ENCODE measurements at places on chromosomes 2 and 18.
A peak's percentile ranks its signal among the peaks of the same experiment; 100 is the strongest.

- no peak overlapping the region for H3K4me3 ChIP-seq
- H3K4me1 ChIP-seq: peaks cover 9% of the 10 kb centered on the region
- H3K27me3 ChIP-seq: peaks cover 3% of the 10 kb centered on the region
- no peak for DNase-seq
Measured at GRCh38 chr2:119696005-119696404, 17.0 kb downstream of the TMEM177 start.

- H3K27me3 ChIP-seq: no peaks in the 10 kb centered on the region
- no peaks in the 10 kb centered on the region for H3K4me1 ChIP-seq
- DNase-seq: no peak
- H3K27ac ChIP-seq: no peak overlapping the region
Measured at GRCh38 chr2:119071476-119071875, 87.1 kb downstream of the C1QL2 start.

GRCh38 chr2:88680916-88681315 is 10.6 kb upstream of the RPIA start:
- H3K27ac ChIP-seq: no peak overlapping the region
- no peaks in the 10 kb centered on the region for H3K27me3 ChIP-seq
- no peaks in the 10 kb centered on the region for H3K36me3 ChIP-seq
- DNase-seq: no peak
- H3K4me3 ChIP-seq: no peak overlapping the region
- H3K4me1 ChIP-seq: no peaks in the 10 kb centered on the region

GRCh38 chr2:217110550-217110949 is 250.7 kb upstream of the TNP1 start:
- no peaks in the 10 kb centered on the region for H3K27me3 ChIP-seq
- no peak for DNase-seq
- H3K27ac ChIP-seq: no peak overlapping the region
- no peaks in the 10 kb centered on the region for H3K36me3 ChIP-seq
- H3K4me1 ChIP-seq: no peaks in the 10 kb centered on the region

DNA sequence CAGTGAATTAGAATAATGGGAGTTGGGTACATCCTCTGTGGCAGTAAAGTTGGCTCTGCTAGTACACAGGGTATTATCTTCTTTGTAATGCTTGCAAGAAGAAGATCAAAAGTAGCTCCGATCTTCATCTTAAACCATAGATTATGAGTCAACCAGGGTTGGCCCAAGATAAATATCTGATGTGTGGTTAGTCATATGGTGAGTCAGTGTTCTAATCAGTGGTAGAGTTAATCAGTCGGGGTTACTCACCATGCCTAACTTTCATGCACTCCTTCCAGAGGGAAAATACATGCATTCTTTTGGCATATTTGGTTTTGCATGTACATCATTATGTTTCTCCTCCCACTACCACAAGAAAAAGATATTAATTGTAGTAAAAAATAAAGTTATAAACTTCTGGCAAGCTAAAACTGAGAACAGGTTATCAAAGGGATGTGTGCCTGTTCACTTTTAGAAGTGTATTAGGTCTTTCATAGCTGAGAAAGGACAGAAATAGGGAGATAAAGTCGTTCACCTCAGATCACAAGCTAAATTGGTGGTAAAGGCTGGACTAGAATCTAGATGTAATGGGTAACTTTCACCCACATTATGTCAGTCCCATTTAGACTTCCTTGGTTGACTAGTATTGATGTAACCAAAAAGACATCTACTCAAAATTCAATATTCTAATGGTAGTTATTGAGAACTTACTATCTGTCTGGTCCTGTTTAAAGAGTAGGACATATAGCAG is 684.4 kb downstream of the IRS1 start:
- peak; percentile 99 for DNase-seq
- H3K4me3 ChIP-seq: no peak overlapping the region
- no peaks in the 10 kb centered on the region for H3K36me3 ChIP-seq
- H3K4me1 ChIP-seq: peaks cover 22% of the 10 kb centered on the region

DNA sequence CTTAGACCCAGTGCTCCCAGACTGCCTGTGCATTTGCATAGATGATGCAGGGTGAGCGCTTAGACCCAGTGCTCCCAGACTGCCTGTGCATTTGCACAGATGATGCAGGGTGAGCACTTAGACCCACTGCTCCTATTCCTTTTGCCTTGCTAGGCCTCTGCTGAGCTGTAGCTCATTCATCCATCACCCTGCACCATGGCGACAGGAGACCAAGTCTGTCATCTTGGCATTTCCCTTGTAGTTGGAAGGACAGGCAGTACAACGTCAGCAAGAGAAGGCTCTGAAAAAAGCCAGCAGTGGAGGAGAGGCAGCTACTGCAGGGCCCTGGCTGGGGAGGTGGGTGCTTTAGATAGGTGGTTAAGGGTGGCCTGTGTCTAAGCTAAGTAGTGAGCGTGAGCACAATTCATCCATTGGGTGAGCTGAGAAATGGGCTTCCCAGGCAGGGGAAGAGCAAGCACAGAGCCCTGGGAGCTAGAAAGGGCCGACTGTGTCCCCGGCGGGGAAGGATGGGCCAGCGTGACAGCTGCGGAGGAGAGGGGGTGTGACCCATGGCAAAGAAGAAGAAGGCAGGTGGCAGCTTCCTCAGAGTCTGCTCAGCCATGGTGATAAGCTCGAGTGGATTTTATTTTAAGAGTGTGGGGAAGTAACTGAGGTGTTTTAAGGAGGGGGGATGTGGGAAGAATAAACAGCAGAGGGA is 108.8 kb downstream of the LPIN1 start:
- H3K4me3 ChIP-seq: no peak overlapping the region
- DNase-seq: no peak
- H3K27ac ChIP-seq: no peak overlapping the region
- H3K27me3 ChIP-seq: no peaks in the 10 kb centered on the region
- H3K36me3 ChIP-seq: no peaks in the 10 kb centered on the region

- peaks cover 4% of the 10 kb centered on the region for H3K36me3 ChIP-seq
- DNase-seq: no peak
- peaks cover 11% of the 10 kb centered on the region for H3K4me1 ChIP-seq
- H3K4me3 ChIP-seq: no peak overlapping the region
- no peak overlapping the region for H3K27ac ChIP-seq
Measured at GRCh38 chr2:240450532-240451107, 15.2 kb downstream of the GPC1 start.

- no peak for DNase-seq
- peaks cover 73% of the 10 kb centered on the region for H3K27me3 ChIP-seq
- peaks cover 3% of the 10 kb centered on the region for H3K4me1 ChIP-seq
- H3K4me3 ChIP-seq: peak within 1 kb of the TSS; percentile 17
- no peaks in the 10 kb centered on the region for H3K36me3 ChIP-seq
Measured at GRCh38 chr2:181680055-181680936, at the start of gene NEUROD1. TSS of gene NEUROD1 (minus strand) at chr2:181680517. CDS start at chr2:181678860, 1,657 bp downstream.

DNA sequence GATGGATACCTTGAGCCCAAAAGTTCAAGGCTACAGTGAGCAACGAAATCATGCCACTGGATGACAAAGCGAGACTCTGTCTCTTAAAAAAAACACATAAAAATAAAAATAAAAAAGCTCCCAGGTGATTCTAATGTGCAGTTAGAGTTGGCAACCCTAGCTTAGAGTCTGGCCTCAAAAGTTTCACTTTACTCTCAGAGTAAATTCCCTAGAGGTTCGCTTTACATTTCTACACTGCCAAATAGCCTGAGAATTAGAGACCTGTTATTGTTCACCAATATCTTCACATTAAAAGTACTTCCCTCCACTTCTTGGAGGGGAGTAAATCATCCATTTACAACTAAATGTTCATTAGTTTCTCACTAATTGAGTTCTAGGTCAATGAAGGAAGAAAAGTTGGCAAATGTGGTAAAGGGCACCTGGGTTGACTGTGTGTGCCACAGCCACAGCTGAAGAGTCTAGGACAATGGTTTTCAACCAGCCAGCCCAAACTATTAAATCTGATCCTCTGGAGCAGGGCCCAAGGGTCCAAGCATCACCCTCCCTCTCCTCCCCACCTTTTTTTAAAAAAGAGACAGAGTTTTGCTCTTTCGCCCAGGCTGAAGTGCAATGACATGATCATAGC is 15.2 kb upstream of the TMEM37 start:
- H3K4me3 ChIP-seq: no peak overlapping the region
- no peak overlapping the region for H3K27ac ChIP-seq
- no peaks in the 10 kb centered on the region for H3K36me3 ChIP-seq
- no peak for DNase-seq
- peaks cover 2% of the 10 kb centered on the region for H3K27me3 ChIP-seq

- H3K36me3 ChIP-seq: no peaks in the 10 kb centered on the region
- H3K4me1 ChIP-seq: peaks cover 9% of the 10 kb centered on the region
- DNase-seq: no peak
- H3K27me3 ChIP-seq: no peaks in the 10 kb centered on the region
- no peak overlapping the region for H3K4me3 ChIP-seq
- no peak overlapping the region for H3K27ac ChIP-seq
Measured at GRCh38 chr2:9695941-9696340, 65.1 kb upstream of the YWHAQ start.

- H3K4me1 ChIP-seq: peaks cover 5% of the 10 kb centered on the region
- H3K27me3 ChIP-seq: no peaks in the 10 kb centered on the region
- H3K27ac ChIP-seq: peak overlapping the region; percentile 50
- no peak overlapping the region for H3K4me3 ChIP-seq
- DNase-seq: no peak
- peaks cover 6% of the 10 kb centered on the region for H3K36me3 ChIP-seq
Measured at GRCh38 chr2:231170055-231170454, 28.4 kb upstream of the ARMC9 start.

GRCh38 chr2:191078165-191078867 is 64.3 kb upstream of the STAT1 start:
- no peaks in the 10 kb centered on the region for H3K27me3 ChIP-seq
- no peak overlapping the region for H3K27ac ChIP-seq
- no peak for DNase-seq
- no peaks in the 10 kb centered on the region for H3K36me3 ChIP-seq
- peak overlapping the region; percentile 24 for H3K4me3 ChIP-seq

DNA sequence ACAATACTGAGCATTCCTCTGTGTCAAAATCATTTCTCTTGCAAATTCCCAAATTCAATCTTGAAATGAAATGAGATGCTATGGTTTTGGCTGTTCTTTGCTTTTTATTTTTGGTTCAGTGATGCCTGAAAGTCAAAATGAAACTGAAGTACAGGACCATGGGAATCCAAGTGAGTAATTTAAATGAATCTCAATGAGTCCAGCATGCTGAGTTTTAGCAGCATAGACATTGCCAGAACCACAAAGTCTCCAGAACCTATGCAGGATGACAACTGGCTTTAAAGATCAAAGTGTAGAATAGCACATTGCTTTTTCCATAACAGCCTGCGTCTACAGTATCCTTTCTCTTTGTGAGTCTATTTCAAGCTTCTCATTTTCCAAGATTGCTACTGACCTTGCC is 1050.7 kb upstream of the PIK3C3 start:
- H3K4me3 ChIP-seq: no peak overlapping the region
- H3K27ac ChIP-seq: no peak overlapping the region
- no peaks in the 10 kb centered on the region for H3K27me3 ChIP-seq
- H3K4me1 ChIP-seq: no peaks in the 10 kb centered on the region

- no peak overlapping the region for H3K27ac ChIP-seq
- H3K4me1 ChIP-seq: no peaks in the 10 kb centered on the region
- no peak overlapping the region for H3K4me3 ChIP-seq
- DNase-seq: peak; percentile 57
- no peaks in the 10 kb centered on the region for H3K27me3 ChIP-seq
Measured at GRCh38 chr2:53058526-53058925, 709.1 kb upstream of the CHAC2 start.

GRCh38 chr2:584863-585823 is 92.1 kb downstream of the TMEM18 start:
- no peaks in the 10 kb centered on the region for H3K27me3 ChIP-seq
- no peak for DNase-seq
- no peak overlapping the region for H3K4me3 ChIP-seq
- no peak overlapping the region for H3K27ac ChIP-seq

DNA sequence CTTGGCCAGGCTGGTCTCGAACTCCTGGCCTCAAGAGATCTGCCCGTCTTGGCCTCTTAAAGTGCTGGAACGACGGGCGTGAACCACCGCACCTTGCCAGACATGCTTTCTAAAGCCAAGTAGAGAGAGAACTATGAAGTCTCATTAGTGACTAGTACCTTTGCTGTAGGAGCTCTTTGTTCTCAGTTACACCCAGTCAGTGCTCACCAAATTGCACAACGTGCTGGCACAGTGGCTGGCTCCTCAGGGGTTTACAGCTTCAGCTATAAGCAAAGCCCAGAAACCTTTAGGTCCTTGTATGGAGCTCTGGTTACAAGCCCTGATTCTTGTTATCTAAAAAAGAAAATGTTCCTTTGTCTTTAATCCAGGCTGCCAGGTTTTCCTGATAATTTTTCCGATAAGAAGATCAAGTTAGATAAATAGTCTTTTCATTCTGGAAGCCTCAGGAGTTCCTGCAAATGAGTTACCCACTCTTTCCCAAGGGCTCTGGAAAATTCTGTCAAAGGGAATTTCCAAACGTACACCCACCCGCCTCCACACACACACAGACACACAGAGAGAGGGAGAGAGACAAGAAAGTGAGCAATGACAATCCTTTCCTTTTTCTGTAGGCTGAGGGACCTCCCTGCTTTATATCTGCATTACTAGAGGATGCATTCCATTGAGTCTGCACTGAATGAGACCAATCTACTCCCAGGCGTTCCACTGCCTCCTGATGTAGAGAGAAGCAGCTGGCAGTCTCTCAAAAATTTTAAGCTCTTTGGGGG is 100.2 kb upstream of the CSRNP3 start:
- no peaks in the 10 kb centered on the region for H3K4me1 ChIP-seq
- no peak overlapping the region for H3K4me3 ChIP-seq
- H3K27me3 ChIP-seq: no peaks in the 10 kb centered on the region
- no peaks in the 10 kb centered on the region for H3K36me3 ChIP-seq

GRCh38 chr2:85259101-85259590 is 68.6 kb downstream of the TGOLN2 start:
- H3K4me1 ChIP-seq: peaks cover 20% of the 10 kb centered on the region
- H3K36me3 ChIP-seq: no peaks in the 10 kb centered on the region
- H3K27ac ChIP-seq: no peak overlapping the region
- no peaks in the 10 kb centered on the region for H3K27me3 ChIP-seq

DNA sequence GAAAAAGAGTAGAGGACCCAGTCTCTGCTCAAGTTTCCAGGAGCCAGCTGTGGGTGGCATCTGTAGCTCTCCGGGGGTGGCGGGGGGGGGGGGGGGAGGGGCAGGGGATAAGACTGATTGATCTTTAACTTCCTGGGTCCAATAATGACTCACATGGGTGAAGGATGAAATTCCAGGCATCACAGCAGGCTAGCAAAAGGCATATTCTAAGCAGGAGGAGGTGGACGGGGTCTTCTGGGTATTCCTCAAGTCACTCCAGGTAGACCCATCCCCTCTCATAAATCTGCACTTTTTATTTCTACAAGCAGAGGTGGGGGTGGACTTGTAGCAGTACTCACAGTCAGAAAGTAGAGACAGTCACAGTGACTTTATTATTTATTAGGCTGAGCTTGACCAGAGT is 85.5 kb upstream of the TMEM247 start:
- no peak overlapping the region for H3K27ac ChIP-seq
- no peak for DNase-seq
- H3K27me3 ChIP-seq: no peaks in the 10 kb centered on the region
- H3K4me3 ChIP-seq: no peak overlapping the region
- H3K36me3 ChIP-seq: no peaks in the 10 kb centered on the region
- H3K4me1 ChIP-seq: peaks cover 1% of the 10 kb centered on the region
